ENCODE measurements at places on chromosomes 1 and 21.

DNA sequence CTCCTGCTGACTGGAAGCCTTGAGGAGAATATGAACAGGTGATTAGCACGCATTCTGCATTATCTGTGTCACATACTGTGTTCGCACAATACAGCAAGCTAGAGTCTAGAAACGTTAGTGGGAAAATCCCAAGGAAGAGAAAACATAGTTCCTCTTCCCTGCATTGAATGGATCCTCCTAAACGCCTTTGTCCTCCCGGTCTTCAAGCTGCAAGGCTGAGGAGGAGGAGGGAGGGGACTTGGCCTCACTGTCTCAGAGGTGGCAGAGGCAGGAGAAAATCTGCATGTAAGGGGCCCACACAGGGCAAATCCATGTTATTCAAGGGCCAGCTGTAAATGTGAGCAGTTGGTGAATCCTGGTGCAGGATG lies 34.4 kb downstream of the WNT9A start:
- DNase-seq, result no peak

- DNase-seq, result no peak
Observed at GRCh38 chr1:64195081-64195395, 8.4 kb upstream of the UBE2U start.

- no peak for DNase-seq
Observed at GRCh38 chr1:99763956-99764355, 2.5 kb downstream of the FRRS1 start.

- no peak for DNase-seq
Observed at GRCh38 chr1:234825498-234826165, 215.7 kb upstream of the IRF2BP2 start.

GRCh38 chr1:193301746-193302145 lies 115.3 kb upstream of the B3GALT2 start:
- no peak for DNase-seq

- DNase-seq, result no peak
Observed at GRCh38 chr1:168050307-168050706, 86.4 kb downstream of the GPR161 start.

- DNase-seq, result no peak
Observed at GRCh38 chr1:47764461-47765046, 232.6 kb downstream of the TRABD2B start.

DNA sequence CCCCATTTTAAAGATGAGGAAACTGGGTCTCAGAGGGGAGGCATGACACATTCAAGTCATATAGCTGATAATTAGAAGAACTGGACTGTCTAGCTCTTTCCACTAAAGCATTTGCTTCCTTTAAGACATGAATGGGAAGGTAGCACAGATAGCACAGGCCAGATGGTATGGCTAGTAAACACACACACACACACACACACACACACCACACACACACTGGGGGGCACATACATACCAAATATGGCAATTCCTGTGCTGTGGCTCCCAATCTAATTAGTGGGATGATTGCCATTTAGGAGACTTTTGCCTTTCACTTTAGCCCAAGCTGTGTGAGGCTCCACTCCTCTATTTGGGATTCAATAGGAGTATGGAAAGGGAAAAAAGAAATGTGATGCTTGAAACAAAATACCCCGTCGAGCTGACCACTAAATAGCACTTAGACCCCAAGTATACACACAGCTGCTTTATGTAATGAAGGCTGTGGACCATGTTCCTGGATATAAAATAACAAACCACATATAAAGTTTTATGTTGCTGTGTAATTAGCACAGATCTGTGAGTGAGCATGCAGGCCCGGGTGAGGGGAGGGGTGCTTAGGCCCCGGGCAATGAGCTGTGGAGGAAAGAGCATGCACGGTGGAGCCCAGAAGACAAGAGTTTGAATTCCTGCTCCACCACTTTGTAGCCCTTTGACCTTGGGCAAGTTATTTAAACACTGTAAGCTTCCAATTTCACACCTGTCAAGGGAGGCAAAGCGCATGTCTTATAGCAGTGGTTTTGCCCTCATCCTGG lies 6.8 kb upstream of the TRABD2B start:
- DNase-seq, result no peak

DNA sequence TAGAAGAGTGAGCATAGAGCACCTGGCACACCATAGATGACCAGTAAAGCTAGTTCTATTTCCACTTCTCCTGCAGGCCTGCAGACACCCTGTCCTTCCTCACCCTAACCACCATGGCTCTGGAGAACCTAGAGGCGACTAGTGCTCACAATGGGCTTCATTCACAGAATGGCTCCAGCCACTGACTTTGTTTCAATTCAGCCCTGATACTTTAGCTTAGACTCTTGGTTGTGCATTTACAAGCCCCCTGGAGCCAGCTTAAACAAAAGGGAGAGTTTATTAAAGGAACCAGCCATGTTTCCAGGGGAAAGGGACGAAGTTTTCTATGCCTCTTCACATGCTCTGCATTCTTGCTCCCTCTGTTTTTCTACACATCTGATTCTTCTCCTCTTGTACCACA lies 123.7 kb downstream of the NAV1 start:
- no peak for DNase-seq

DNA sequence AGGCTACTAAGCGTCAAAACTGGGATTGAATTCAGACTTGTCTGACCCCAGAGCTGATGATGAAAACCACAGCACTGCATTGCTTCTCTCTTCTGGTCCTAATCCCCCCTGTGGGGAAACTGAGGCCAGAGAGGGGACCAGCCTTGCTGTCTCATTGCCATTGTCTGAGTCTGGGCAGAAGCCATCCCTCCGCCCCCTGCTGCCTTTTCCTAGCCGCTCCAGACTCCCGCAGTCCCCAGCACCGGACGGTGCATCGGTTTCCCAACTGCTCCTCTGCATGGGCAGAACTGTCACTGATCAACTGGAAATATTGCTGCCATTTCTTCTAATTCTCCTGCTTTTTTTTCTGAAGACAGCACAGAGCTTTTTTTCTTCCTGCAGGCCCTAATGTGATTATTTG lies 157.4 kb downstream of the ACTL8 start:
- DNase-seq, result no peak

- DNase-seq, result no peak
Observed at GRCh38 chr1:6544831-6545230, 9.5 kb downstream of the NOL9 start.

Data from suppressor macrophage (primary cell).